ENCODE measurements at places on chromosomes 4 and X.

DNA sequence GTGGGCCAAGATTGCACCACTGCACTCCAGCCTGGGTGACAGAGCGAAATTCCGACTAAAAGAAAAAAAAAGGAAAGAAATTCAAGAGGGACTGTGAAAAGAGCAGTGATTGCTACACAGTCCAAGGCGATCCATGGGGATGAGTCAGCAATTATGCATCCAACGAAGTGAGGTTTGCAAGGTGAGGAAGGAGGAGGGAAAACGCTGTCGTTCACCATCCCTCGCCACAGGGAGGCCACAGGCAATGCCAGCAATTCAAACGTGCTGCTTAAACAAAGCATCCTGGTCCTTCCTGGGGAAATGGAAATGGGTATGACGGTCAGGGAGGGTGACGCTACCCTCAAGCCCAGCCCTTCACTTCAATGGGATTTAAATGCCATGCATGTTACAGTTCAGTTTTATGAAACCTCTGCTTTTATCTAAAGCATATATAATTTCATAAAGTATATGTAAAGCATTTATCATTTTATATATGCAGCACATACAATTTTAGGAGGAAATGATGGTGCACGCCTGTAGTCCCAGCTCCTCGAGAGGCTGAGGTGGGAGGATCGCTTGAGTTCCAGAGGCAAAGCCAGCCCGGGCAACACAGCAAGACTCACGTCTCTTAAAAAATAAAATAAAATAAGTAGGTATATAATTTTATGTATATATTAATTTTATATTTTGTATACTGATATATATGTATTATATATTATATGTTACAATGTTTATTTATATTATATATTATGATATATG, 108.7 kb downstream of the DHRSX start:
- peak; percentile 20 for DNase-seq

DNA sequence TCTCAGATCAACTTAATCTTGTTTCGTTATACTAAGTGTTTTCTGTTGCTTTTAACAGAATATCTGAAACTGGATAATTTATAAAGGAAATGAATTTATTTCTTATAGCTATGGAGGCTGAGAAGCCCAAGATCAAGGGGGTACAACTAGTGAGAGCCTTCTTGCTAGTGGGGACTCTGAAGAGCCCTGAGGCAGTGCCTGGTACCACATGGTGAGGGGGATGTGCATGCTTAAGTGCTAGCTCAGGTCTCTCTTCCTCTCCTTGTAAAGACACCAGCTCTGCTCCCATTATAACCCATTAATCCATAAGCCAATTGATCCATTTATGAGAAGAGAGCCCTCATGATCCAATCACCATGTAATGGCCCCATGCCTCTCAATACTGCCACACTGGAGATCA, 17.9 kb downstream of the COX18 start:
- DNase-seq, result no peak

DNA sequence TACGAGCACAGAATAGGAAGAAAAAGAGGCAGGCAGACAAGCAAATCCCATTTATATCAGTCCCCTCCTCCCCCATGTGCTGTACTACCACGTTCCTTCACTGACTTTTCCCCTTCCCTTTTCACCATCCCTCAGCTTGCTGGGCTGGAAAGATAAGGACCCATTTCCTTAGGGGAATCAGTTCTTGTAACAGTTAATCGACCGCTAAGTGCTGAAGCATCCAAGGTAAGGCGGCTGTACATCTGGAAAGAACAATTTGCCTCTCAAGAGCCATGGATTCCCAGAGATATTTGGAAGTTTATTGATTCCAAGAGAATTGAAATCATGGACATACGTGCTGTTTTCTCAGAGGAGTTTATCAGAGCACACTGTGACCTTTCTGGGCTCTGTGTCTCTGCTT, 1688.0 kb downstream of the STIM2 start:
- DNase-seq, result no peak

- no peak for DNase-seq
These were observed 7.1 kb downstream of the KLF3 start for GRCh38 chr4:38670939-38671591.

GRCh38 chr4:143023239-143023918, 161.3 kb upstream of the USP38 start:
- DNase-seq, result no peak

GRCh38 chrX:129825746-129826505, 17.8 kb downstream of the ZDHHC9 start:
- DNase-seq, result no peak

GRCh38 chr4:110634350-110635162, 11.7 kb upstream of the PITX2 start:
- no peak for DNase-seq

DNA sequence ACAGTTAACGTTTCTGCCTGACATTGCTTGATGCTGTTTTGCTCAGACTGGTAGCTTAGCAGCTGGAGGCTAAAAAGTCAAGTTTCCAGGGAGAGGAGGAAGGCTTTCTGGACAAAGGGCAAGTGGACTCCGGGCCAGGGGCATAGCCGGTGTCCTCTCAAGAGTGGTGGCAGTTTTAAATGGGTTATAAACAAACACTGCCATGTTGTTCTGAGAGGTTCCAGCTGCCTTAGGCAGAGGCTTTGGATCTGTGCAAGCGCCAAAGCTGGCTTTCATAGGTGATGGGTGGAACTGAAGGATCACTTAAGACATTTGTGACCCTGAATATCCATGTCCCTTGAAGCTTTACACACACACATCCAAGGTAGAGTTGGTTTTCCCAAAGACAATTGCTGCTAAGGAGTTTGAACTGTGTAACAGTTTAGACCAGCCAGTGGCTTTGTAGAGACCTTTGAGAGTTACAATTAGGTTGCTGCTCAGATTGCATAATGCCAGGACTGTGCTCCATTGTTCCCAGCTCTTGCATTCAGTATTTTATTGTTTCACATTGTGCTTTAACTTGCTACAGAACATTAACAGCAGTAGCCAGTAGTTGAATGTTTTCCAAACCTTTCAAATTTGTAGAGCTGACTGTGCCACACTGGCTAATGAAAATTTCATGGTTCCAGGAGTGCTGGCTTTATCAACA, 54.1 kb upstream of the AP1S2 start:
- DNase-seq, result no peak

DNA sequence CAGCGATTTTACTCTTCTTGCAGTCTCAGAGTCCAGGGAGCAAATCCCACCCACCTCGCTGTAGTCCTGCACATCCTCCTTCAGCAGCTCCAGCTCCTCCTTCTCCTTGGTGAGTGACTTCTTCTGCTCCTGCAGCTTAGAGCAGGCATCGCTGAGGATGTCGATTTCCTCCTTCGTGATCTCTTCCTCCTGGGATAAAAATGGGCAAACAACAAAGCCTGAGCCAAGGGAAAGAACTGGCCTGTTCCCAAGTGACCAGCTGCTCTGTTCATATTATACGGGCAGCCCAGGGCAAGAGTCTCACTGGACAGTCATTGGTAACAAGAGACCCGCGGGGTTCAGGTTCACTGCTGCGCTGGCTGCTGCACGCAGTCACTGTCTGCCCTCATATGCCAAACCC, 26.2 kb downstream of the FGFR3 start:
- no peak for DNase-seq

DNA sequence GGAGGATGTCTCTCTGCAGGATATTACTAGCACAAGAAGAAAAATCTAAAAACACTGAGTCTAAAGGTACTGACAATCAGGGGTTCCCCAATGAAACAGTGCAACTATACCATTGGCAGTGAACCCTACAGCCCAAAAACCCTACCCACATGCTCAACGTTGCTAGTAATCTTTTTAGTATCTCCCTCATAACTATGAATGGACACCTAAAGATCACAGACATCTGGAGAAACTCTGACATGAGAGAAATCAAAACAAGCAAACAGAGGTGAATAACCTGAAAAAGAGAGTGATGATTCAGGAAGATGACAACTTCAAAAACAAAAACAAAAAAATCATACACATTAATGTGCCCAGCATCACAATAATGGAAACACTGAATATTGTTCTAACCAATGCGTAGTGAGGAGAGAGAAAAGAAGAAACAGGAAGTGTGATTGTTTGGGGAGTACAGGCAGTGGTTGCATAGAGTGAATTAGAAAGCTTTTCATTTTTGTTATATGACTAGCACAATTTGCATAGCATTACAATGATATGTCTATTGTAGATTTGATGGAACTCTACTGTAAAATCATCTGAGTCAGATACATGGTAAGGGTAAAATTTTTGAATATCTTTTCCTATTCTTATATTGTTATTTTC, 78.9 kb upstream of the FMR1 start:
- DNase-seq, result no peak

- DNase-seq, result no peak
These were observed 147.8 kb upstream of the CXXC4 start for GRCh38 chr4:104642521-104642920.

- DNase-seq, result peak; percentile 41
These were observed 73.0 kb downstream of the AFF1 start for GRCh38 chr4:87007528-87008446.

- no peak for DNase-seq
These were observed 184.1 kb downstream of the AFAP1 start for GRCh38 chr4:7755561-7755960.

DNA sequence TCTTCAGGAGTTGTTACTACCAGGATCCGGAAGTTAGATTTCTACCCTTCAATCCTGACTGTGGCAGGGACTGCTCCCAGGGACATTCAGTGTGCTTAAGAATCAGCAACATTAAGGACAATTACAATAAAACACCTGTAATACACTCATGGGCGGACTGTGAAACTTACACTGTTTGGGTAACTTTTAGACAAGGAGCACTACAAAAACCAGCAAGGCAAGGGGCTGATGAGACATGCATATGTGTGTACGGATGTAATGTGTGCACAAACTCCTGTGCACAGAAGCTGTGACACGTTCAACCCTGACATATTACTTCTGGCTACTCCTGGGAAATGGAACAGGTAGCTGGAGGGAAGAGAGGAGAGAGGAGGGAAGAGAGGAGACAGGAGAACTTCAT, 75.8 kb downstream of the FAT1 start:
- no peak for DNase-seq

- DNase-seq, result no peak
These were observed 59.1 kb upstream of the GRPEL1 start for GRCh38 chr4:7126981-7127380.

GRCh38 chrX:109774706-109775105, 41.6 kb upstream of the ACSL4 start:
- DNase-seq, result peak; percentile 46

- peak; percentile 76 for DNase-seq
These were observed at the start of gene SMIM10 for GRCh38 chrX:134990801-134991481. TSS of gene SMIM10 (plus strand) at chrX:134990991. CDS start at chrX:134991096, 105 bp downstream.

DNA sequence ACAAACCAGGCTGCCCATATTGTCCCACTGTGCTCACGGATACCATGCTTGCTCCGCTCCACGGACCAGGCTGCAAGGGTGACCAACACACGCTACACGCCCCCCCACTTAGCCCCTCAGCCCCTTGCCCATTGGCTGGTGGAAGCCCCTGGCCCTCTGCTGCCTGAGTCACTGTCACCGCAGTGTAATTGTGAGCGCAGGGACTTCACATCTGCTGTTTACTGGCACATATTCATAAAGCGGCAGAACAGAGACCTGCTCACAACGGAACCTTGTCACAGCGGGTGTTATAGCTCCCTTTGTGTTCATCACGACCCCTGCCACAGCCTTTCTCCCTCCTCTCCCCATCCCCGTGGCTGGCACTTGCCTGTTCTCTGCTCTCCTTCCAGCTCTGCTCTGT, 83.7 kb downstream of the PSAPL1 start:
- DNase-seq, result no peak

GRCh38 chr4:113316879-113317278, 267.4 kb downstream of the ANK2 start:
- DNase-seq, result no peak

DNA sequence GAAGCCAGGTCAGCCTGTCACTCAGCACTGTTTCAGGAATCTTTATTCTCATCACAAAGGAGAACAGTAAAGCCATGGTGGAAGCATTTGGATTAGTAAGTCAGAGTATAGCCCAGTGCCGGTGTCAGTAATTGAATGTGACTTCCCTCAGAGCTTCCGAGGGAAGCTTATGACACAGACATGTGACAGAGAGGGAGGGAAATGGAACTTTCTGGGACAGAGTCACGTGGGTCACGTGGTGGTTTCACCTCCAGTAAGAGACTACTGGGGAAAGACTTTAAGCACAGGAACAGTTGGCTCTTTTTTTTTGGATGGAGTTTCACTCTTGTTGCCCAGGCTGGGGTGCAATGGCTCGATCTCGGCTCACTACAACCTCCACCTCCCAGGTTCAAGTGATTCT, 53.3 kb upstream of the CCDC160 start:
- DNase-seq, result no peak

- DNase-seq, result peak; percentile 77
These were observed 11.6 kb downstream of the PDZD4 start for GRCh38 chrX:153818571-153819383.

GRCh38 chrX:40156470-40157227, 58.9 kb upstream of the BCOR start:
- peak; percentile 22 for DNase-seq

GRCh38 chr4:52037689-52038102, 403 bp downstream of the SGCB start:
- peak; percentile 62 for DNase-seq

GRCh38 chrX:147917700-147918695, 6.3 kb downstream of the FMR1 start:
- no peak for DNase-seq

DNA sequence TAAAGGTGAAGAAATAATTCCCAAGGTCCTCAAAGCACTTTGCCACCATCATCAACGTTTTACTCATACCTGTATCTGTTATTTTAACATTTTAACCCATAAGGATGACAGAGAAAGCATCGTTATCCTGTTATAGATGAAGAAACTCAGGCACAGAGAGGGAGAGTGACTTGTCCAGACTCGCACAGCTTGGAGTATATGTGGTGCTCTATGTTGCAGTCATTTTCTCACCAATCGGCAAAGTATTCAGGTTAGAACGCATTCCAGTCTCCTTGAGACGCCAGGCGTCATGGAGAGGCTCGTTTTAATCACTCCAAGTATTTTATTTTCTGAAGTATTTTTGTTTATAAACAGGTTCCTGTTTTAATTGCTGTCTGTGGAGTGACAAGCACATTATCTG, 73.5 kb downstream of the IRF2 start:
- DNase-seq, result no peak

DNA sequence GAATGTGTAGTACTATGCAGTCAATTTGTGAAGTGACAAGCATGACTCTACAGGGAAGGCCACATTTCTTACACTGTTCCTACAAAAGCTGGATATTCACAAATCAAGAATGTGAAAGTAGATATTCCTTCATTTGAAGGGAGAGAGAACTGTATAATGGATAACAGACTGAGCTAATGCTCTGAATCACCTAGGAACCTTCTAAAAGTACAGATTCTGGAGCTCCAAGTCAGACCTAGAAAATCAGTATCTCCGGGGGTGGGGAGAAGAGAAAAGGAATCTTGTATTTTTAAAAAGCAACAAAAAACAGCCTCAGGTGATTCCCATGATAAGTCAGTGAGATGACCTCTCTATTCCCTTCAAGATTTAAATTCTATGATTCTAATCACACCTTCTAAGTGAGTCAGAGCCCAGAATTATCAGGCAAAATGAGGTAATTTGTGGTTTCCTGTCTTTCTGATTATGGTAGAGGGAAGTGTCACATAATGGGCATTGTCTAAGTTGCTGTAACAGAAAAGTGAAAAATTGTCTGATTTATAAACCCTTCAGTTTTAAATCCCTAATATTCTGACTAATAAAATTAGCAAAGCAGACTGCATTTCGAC, 80.9 kb downstream of the IL21 start:
- DNase-seq, result no peak

- no peak for DNase-seq
These were observed 28.9 kb downstream of the ATP2B3 start for GRCh38 chrX:153546386-153546785.

GRCh38 chrX:17767734-17768133, 30.4 kb downstream of the SCML1 start:
- DNase-seq, result no peak

Data from AG08396 (cell line).